PC-3 (cell line): ENCODE measurements at places on chromosomes 5 and 9.

DNA sequence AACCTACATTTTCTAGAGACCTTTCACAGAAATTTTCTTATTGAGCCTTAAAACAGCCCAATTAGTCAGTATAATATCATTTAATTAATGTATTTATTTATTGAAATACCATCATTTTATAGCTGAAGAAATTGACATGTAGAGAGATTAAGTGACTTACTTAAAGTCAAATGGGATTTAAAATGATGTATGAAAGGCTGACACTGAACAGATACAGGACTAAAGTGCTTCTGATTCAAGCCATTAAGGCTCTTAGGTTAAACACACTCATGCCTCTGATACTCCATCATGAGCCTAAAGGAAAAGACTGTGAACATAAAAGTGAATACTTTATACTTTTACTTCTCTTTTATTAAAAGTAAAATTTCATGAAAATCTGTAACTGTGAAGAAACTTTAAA is 12.8 kb downstream of the C9orf72 start:
- H3K27ac ChIP-seq, result no peak overlapping the region
- no peaks in the 10 kb centered on the region for H3K27me3 ChIP-seq
- no peaks in the 10 kb centered on the region for H3K4me1 ChIP-seq

DNA sequence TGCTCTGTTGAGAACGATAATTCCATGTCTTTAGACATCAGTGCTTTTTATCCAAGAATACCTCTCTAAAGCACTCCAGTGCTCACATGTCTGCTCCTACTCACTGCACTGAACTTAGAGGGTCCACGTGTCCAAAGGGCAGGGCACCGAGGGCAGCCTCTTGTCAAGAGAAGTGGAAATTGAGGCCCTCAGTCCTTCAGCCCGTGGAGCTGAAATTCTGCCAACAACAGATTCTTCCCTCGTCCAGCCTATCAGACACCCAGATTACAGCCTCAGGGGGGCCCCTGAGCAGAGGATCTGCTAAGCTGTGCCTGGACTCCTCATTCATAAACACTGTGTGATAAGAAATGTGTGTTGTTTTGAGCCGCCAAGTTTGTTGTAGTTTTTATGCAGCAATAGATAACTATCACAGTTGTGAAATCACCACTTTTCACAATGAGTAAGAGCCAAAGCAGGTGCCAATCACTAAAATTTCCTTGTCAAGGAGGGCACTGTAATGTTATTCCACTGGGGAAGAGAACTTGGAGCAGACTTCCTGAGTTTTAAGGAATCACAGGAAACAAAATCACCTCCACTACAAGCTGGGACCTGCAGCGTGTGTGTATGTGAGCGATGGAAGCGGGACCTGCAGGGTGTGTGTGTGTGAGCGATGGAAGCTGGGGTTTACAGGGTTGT is 58.8 kb upstream of the IGFBPL1 start:
- H3K36me3 ChIP-seq, result no peaks in the 10 kb centered on the region
- H3K27ac ChIP-seq, result no peak overlapping the region
- H3K4me3 ChIP-seq, result no peak overlapping the region

GRCh38 chr9:129586685-129587084 is 34.2 kb downstream of the C9orf50 start:
- no peak for DNase-seq
- no peak overlapping the region for H3K27ac ChIP-seq
- no peaks in the 10 kb centered on the region for H3K27me3 ChIP-seq

DNA sequence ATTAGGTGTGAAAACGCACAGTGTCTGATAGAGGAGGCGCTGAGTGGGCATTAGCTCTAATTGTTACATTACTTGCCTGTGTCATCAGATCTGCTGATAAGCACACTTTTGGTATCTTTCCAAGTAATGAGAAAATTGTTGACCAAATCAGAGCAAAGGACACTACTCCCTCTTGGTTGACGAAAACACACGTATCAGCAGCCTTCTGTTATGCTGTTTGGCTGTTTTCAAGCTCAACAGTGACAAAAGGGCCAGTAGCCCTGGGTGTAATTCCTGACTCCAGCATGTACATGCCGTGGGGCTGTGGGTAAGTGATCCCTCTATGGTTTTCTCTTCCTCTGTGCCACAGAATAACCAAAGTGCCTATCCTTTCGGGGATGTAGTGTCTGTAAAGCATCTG is 151.4 kb downstream of the AUH start:
- DNase-seq, result no peak
- no peak overlapping the region for H3K4me3 ChIP-seq
- peaks cover 5% of the 10 kb centered on the region; the same call in 1 of the 2 replicates for H3K4me1 ChIP-seq

DNA sequence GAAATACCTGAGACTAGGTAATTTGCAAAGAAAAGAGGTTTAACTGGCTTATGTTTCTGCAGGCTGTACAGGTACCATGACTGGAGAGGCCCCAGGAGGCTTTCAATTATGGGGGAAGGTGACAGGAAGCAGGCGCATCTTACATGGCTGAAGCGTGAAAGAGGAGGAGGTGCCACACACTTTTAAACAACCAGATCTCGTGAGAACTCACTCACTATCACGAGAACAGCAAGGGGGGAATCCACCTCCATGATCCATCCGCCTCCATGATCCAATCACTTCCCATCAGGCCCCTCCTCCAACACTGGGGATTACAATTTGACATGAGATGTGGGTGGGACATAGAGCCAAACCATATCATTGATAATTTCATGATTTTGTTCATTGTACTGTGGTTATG is 2.5 kb upstream of the MED27 start:
- DNase-seq, result no peak
- H3K27ac ChIP-seq, result no peak overlapping the region

DNA sequence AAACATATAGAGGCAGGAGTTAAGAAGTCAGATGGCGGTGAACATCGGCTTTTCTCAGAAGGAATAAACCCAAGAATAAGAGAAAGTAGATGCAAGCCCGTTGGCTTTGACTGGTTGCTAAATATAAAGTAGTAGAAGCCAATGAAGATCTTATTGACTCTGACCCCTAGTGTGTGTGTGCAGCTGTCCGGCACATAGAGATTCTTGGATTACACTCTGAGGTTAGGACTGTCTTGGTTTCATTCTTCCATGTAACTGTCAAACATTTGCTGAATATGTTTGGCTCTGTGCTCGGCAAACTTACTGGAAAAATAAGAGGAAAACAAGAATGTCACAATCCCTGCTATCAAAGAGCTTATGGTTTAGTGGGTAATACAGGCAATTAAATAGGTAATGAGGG is 54.9 kb downstream of the ASTN2 start:
- H3K4me3 ChIP-seq, result no peak overlapping the region
- no peak overlapping the region for H3K27ac ChIP-seq
- no peak for DNase-seq

- H3K4me1 ChIP-seq, result peaks cover 9% of the 10 kb centered on the region; the same call in 1 of the 2 replicates
- H3K27ac ChIP-seq, result no peak overlapping the region
- no peak for DNase-seq
- no peaks in the 10 kb centered on the region for H3K27me3 ChIP-seq
- H3K4me3 ChIP-seq, result no peak overlapping the region
These were observed 2.2 kb downstream of the IDNK start for GRCh38 chr9:83625178-83625577.

DNA sequence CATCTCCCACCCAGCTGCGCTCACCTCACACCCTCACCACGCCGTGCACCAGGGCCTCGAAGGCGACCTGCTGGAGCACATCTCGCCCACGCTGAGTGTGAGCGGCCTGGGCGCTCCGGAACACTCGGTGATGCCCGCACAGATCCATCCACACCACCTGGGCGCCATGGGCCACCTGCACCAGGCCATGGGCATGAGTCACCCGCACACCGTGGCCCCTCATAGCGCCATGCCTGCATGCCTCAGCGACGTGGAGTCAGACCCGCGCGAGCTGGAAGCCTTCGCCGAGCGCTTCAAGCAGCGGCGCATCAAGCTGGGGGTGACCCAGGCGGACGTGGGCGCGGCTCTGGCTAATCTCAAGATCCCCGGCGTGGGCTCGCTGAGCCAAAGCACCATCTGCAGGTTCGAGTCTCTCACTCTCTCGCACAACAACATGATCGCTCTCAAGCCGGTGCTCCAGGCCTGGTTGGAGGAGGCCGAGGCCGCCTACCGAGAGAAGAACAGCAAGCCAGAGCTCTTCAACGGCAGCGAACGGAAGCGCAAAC is 1.1 kb downstream of the POU4F3 start:
- DNase-seq, result no peak
- peaks cover 77% of the 10 kb centered on the region for H3K27me3 ChIP-seq
- no peaks in the 10 kb centered on the region for H3K36me3 ChIP-seq
- no peak overlapping the region for H3K27ac ChIP-seq
